ENCODE measurements at places on chromosomes 6 and 20.

GRCh38 chr6:166757232-166758135 is 130.4 kb upstream of the RPS6KA2 start:
- no peak for DNase-seq

DNA sequence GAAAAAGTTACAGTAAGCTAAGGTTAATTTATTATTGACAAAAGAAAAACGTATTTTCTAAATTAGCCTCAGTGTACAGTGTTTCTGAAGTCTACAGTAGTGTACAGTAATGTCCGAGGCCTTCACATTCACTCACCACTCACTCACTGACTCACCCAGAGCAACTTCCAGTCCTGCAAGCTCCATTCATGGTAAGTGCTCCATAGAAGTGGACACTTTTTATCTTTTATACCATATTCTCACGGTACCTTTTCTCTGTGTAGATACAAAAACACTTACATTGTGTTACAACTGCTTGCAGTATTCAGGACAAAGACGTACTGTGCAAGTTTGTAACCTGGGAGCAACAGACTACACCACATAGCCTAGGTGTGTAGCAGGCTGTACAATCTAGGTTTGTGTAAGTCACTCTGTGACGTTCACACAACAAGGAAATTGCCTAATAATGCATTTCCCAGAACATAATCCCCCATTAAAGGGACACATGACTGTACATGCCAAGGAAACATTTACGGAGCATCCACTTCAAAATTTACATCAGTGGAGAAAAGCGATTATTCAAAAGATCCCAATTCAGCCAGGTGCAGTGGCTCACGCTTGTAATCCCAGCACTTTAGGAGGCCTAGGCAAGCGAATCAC is 133.4 kb downstream of the BANF2 start:
- no peak for DNase-seq

DNA sequence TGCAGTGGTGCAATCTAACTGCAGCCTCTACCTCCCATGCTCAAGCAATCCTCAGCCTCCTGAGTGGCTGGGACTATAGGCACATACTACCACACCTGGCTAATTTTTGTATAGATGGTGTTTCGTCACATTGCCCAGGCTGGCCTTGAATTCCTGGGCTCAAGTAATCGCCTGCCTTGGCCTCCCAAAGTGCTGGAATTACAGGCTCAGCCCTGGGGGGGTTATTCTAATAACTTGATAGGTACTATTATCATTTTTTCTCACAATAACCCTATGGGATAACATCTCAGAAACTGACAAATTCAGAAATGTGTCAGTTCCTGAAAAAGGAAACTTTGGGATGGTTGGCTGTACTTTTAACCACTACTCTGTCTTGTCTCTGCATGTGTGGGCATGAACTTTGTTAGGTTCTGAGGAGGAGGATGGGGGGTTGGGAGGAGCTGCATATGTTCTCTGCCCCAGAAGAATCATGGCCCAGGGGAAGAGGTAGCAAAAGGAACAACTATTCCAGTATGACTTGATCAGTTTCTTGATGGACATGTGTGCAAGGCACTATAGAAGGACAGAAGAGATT is 169.9 kb downstream of the CARMIL1 start:
- DNase-seq = no peak

GRCh38 chr20:47540443-47541354 is 39.0 kb downstream of the NCOA3 start:
- DNase-seq = no peak

GRCh38 chr20:3318226-3318884 is 79.4 kb upstream of the SLC4A11 start:
- no peak for DNase-seq

DNA sequence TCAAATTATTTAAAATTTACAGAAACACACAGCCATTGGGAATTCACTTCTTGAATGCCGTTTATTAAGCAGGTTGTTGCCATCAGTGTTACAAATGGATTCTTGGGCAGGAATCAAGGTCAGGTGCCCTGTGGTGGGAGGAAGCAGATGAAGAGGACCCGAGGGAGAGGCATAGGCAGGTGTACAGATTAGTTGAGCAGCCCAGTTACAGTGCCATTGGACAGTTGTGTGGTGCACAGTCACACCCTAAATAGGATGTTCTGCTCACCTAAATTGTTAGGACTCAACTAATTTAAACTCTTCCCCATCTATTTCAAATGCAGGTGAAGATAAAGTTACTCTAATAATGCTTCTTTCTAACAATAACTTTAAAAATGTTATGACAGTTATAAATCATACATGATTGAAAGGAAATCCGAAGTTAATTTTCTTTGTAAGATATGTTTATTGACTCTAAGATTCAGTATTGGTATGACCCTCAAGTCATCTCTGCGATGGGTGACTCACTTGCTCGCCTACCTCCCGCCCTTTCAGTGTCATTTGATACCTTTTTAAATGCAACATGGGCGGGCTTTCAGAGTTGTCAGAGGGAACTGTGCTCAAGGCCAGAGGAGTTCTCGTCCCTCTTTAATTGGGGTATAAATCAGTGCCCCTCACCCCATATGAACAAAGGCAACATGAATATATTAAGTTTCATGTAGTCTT is 35.1 kb downstream of the DSE start:
- DNase-seq = no peak

DNA sequence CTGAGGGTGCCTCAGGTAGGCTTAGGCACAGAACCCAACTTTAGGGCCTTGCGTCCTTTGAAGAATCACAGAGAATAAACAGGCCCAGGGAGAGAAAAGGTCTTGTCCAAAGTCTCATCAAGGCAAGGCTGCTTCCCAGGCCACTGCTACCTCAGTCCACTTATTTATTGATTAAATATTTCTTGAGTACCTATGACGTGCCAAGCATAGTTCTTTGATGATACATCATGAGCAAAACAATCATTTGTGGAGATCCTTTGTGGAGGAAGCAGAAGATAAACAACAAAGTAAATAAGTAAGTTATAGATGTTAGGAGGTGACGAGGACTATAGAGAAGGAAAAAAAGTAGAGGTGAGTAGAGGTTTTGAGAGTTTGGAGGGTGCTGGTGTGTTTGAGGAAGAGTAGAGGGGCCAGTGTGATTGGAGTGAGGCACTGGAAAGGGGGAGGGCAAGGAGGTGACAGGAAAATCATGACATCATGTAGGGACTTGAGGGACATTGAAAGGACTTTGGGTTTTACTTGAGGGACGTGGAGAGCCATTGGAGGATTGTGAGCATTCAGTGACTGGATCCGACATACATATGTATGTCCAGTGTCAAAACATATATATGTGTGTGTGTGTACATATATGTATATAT is 14.1 kb upstream of the CHMP4B start:
- DNase-seq = no peak

DNA sequence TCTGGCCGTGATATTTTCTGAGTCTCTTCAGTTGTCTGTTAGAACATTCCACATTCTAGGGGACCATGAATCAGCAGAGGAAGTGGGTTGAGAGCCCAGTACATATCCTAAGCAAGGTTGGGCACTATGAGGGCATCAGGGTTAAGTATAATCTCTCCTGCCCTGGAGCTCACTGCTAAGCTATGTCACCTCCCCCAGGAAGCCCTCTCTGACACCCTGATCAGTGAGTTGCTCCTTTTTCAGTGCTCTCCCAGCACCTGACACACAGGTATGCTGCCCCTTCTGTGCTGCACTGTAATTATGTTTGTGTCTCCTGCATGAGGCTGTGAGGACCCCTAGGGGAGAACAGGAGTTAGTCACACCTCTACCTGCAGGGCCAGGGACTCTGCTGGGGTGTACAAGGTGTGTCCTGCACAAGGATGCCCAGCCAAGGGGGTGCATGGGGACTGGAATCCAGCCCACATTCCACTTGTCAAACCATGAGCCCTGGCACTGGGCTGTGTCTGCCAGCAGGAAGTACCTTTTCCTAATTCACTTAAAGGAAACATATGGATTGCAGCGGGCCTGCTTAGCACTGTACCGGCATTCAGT is 3.9 kb downstream of the RAB44 start:
- DNase-seq = no peak

- no peak for DNase-seq
These were observed 5.6 kb downstream of the PIM1 start for GRCh38 chr6:37175332-37176267.

GRCh38 chr6:11358904-11359830 is 126.7 kb upstream of the NEDD9 start:
- no peak for DNase-seq

DNA sequence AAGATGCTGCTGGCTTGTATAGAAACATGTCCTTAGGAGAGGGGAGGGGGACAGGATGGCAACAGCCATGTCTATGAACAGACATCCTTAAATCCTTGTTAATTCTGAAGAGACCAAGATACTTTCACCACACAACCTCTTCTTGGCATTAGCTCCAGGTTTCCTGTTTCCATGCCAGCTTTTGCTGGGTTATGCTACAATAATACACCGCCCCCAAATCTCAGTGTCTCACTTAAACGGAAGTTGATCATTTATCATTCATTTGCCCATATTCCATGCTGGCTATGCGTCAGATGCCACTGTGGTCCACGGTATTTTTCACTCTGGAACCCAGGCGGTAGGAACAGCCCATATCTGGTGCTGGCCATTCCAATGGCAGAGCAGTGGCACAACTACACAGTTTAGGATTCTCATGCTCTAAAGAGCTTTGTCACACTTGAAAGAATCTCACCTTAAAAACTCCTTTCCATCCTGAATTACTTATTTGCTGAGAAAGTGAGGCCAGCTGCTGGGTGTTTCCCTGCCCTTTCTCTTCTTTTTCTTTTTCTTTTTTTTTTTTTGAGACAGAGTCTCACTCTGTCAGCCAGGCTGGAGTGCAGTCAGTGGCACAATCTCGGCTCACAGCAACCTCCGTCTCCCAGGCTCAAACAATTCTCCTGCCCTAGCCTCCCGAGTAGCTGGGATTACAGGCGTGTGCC is 3.7 kb upstream of the RNASET2 start:
- no peak for DNase-seq

DNA sequence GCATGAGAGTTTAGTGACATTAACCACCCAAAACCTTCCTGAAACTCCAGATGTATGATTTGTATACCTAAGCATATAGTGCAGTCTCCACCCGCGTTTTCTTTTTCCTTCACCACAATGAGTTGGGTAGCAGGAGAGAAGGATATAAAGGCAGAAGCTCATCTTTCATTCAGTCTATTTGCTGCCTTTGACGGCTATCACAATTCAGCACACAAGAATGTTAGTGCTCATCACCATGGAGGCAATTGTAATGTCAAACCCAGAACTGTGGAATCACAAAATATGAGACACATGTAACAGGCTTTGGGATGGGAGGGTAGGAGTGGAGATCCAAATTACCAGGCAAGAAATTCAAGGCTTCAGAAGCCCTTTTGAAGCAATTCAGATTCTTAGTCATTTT is 17.6 kb downstream of the ZHX3 start:
- DNase-seq = no peak

DNA sequence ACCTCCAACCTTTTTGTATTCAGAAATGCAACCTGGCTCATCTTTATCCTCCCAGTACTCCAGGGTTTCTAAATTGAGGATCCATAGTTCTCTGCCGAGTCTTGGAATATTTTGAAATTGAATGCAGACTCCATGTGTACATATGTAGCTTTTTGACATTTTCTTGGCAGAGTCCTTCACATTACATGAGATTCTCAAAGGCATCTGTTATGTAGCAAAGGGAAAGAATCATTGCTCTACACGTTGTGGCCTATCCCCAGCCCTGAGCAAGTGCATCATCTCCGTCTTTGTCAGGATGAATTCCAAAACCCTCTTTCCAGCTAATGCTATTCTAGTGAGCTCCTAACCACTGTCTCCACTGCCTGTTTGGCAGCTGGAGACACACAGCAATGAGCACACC is 742.9 kb downstream of the DHX35 start:
- DNase-seq = no peak

DNA sequence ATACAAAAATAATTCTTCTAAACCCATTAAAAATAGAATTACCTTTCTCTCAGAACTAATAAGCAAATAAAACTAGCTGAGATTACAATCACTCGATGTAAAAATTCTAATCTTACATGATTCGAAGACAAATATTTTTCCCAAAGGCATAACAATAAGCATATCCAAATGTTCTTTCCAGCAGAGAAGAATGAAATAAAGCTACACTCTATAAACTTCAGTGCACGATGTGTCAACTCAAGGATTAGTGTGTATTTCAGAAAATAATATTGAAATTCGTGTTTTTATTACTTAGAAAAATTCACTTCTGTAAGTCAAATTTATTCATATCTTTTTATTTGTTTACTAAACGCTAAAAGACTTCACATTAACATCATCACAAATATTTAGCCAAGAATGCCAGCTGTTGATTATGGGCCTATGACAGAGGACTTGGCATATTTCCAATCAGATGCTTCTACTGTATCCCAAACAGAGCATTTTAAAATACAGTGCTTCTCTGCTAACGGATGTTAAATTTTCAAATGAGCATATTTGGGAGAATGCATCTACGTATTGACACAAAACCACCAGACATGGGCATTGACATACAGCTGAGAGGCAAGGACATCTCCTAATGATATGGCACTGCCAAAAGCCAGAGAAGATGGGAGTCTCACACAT is 54.7 kb upstream of the PDE7B start:
- DNase-seq = no peak

DNA sequence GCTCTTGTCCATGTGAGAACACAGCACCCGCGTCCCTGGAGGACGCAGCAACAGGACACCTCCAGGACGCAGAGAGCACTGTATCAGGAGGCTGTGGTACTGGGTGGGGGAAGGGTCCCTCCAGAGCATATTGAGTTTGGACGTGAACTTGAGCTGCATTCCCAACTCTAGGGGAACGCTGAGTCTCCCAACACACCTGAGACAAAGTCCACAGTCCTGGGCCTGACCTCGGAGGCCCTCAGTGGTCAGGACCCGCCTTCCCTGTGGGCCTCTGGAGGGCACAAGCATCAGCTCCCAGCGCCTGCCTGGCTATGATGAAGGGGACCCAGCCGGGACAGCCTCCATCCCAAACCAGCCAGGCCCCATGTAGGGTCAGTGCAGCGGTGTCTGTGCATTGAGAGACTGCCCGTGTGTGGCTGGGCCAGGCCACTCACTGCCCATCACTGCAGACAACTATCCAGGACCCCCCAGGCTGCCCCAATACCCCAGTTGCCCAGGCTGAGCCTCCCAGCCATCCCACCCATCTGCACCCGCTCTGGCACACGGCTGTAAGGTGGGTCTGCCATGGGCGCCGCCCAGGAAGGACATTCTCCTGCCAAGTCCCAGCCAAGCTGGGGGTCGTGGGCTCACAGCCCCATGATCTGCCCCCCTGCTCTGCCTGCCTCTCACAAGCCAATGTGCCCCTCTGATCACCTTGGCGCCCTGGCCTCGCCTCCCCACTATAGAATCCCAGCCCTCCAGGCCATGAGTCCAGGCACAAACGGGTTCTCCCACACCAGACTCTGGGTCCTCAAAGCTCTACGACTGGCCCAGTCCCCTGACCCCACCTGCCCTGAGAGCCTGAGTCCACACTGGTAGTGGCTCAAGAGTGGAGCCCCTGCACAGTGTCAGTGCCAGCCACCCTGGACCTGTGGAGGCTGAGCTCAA is 115.7 kb downstream of the TAF4 start:
- DNase-seq = no peak

DNA sequence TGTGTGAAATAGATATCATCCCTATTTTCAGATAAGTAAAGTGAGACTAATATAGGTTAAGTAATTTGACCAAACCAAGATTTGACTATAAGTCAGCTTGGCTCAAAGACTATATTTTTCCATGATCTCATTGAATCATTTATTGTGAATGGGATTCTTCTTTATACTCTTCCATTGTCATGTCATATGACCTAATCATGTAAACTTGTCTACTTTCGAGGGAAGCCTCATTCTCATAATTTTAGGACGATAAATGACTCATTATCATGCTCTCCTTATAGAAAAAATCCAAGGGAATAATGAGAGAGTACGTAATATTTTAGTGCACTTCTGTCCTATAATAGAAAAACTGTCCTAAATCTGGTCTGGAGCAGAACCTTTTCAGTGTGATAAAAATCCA is 40.9 kb upstream of the CCN6 start:
- no peak for DNase-seq
